RWPE2 (cell line): ENCODE measurements at places on chromosomes 1 and 21.

DNA sequence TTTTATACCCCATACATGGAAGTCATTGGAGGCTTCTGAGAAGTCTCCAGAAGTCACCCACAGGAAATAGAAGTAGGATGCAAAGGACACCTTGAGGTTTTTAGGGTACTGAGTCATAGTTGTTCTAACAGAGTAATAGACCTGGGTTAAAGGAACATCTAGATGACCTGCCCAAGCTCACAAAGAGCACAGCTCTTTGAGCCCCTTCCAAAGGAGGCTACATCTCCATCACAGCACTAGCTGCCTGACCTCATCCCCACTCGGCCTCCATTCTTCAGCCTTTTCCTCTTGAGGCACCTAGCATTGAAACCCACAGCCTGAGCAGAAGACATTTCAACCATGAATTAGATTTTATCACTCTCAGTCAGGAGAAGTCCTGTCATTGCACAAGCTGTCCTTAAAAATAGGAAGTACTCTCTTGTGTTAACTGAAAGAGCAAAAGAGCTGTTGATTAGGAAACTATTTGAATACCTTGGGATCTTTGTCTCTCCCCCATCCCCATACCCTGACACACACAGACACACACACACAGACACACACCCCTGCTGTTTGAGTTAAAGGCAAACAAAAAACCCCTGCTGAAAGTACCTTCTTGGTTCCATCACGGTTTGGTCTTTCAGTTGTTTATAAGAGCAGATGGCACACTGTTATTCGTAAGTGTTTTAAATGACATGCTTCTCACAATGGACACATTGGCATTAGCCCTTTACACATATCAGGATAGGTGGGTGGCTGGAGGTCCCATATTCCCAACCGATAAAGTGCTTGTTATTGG is 22.2 kb downstream of the MKNK1 start:
- DNase-seq: no peak

GRCh38 chr1:31932491-31933316 is 5.5 kb downstream of the PTP4A2 start:
- no peak for DNase-seq

DNA sequence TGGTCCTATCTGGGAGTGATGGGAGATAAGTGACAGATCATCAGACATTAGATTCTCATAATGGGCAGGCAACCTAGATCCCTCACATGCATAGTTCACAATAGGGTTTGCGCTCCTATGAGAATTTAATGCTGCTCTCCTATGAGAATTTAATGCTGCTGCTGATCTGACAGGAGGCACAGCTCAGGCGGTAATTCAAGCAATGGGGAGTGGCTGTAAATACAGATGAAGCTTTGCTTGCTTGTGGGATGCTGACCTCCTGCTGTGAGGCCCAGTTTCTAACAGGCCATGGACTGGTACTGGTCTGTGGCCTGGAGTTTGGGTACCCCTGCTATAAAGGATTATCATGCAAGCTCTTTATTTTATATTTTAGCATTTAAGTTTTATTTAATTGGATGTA is 72.0 kb downstream of the ZMYM4 start:
- no peak for DNase-seq

DNA sequence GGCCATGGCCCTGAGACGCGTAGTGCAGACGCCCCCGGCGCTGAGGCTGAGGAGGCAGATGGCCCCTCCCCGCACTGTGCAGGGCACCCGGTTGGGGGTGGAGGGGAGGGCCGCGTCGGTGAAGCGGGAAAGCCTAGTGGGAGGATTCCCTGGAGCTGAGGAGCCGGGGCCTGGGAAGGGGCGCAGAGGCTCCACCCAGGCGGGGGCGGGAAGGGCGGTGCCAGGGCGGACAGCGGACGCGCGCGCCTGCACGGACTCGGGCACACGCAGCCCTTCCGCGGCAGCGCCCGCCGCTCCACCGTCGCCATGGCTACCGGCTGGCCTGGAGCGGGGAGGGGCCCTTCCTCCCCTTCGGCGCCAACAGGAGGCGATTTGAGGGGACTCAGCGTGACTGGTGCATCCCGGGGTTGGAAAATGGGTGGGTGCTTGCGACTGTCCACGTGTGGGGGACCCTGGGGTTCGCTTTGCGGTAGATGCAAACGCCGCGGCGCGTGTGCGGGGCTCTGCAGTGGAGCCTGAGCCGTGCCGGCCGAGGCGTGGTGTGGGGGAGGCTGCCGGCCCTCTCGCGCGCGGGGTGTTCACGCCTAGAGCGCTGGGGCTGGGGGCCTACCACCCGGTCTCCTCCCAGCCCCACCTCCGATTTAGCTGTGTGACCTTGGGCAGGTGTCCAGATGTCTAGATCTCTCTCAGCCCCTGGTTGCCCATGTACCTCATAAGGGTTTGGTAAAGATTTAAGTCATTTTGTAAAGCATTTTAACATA is 35.1 kb downstream of the PTPRF start:
- DNase-seq: no peak

DNA sequence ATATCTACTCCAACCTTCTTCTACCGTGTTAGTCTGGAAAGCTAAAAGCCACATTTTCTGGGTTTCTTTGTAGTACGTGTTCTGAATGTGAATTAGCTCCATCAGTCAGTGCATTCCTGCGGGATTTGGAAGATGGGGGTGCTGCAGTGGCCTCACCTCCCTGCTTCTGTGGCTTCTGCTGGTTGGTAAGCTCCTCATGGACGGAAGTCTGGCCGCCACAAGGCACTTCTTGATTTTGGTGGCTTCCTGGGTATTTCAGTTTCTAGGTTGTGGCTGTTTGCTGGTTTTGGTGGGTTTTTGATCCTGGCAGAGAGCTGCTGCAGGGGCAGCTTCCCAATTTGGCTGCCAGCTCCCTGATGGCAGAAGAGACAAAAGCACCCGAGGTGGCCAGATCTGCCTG is 20.9 kb upstream of the TACSTD2 start:
- no peak for DNase-seq

GRCh38 chr1:186492531-186493291 is 31.8 kb upstream of the PDC start:
- no peak for DNase-seq

DNA sequence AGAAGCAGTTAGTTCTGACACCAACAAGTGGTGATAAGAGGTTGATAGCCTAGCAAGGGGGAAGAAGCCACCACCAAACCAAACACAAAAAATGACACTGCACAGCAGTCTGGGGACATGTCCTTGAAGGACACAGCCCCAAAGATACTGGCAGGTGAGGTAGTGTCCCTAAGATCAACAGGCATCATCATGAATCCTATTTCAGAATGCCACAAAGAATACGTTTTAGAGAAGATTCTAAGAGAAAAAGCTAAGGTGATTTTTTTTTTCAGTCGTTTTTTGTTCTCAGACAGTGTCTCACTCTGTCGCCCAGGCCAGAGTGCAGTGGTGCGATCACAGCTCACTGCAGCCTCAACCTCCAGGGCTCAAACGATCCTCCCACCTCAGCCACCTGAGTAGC is 19.6 kb downstream of the MTHFR start:
- DNase-seq: no peak

GRCh38 chr1:82388679-82389078 is 587.9 kb downstream of the ADGRL2 start:
- DNase-seq: peak; percentile 90

- DNase-seq: no peak
These were observed 2.2 kb upstream of the FOXD3 start for GRCh38 chr1:63320022-63320721.

- no peak for DNase-seq
These were observed 11.8 kb downstream of the SLC6A9 start for GRCh38 chr1:44019466-44019948.

DNA sequence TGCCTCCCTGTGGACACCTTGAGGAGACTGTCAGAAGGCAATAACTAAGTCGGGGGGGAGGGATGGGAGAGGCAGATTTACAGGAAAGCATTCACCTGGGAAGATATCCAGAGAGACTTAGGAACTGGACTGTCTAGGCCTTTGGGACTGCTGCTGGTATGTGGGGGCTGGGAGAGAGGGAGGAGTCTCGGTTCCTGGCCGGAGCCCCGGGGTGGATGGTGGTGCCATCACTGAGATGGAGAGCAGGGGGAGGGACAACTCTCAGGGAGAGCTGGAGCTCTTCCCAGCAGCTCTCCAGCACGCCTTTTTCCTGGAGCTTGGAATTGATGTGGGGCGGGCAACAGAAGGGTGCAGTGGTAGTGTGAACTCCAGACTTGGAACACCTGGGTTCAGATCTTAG is 22.1 kb downstream of the PTPRF start:
- DNase-seq: no peak

- no peak for DNase-seq
These were observed 80.3 kb downstream of the RNF220 start for GRCh38 chr1:44485229-44485933.

GRCh38 chr21:38303300-38303699 is 46.5 kb downstream of the KCNJ15 start:
- DNase-seq: peak; percentile 83

GRCh38 chr1:212566522-212567479 is 41.8 kb upstream of the ATF3 start:
- no peak for DNase-seq

- no peak for DNase-seq
These were observed 47.1 kb downstream of the COL6A1 start for GRCh38 chr21:46028573-46029091.

- no peak for DNase-seq
These were observed 610.3 kb upstream of the TMPRSS15 start for GRCh38 chr21:19013916-19014315.

DNA sequence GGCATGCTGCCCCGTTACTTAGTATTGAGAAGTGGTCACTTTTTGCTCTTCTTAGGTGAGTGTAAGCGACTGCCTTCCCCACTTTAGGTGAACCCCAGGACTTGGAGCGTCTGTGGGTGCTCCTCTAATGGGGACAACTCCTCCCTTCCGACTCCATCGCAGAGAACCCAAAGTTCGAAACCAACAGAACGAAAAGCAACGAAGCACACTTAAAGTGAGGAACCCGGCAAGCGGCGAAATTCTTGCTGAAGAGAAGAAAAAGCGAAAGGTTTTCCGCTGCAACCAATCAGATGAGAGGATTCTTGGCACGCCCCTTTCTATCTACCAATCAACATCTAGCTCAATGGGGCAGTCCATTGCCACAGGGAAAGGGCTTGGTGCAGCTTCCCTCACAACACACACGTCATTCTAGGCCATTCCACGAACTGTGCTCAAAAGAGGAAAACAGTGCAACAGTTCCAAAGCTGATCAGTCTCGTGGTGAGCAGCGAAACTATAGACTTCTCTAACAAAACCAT is 709 bp upstream of the SUCO start:
- DNase-seq: peak; percentile 89

GRCh38 chr1:210232511-210233215 is at the start of gene SERTAD4:
SERTAD4 (plus strand) TSS chr1:210232796; CDS start chr1:210237961, 5,165 bp downstream.
- DNase-seq: no peak

- no peak for DNase-seq
These were observed at the start of gene PLEKHA6 for GRCh38 chr1:204359474-204360255. PLEKHA6 (minus strand) TSS chr1:204359929; CDS start chr1:204273727, 86,202 bp downstream.

- no peak for DNase-seq
These were observed 120.1 kb downstream of the SYT2 start for GRCh38 chr1:202590126-202590525.

DNA sequence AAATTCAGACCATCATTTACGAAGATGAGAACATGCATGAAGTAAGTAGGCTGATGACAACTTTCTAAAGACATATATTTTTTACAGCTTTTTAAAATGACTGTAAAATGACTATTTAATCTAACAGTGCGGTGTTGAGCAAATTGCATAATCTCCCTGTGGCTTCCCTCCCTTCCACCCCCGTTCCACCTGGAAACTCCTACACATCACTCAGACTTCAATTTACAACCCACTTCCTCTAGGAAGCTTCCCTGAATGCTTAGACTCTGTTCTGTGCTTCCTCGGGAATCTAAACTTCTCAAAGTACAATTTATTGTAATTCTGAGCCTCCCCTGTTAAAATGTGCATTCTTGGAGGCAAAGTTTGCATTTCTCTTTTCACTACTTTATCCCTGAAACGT is 354.9 kb downstream of the DPYD start:
- no peak for DNase-seq

- no peak for DNase-seq
These were observed 11.4 kb upstream of the MRPS6 start for GRCh38 chr21:34061983-34062382.

GRCh38 chr21:42438316-42439205 is 34.9 kb downstream of the UBASH3A start:
- DNase-seq: no peak

- DNase-seq: no peak
These were observed 346.0 kb downstream of the AGBL4 start for GRCh38 chr1:49677706-49678105.

GRCh38 chr1:117113199-117113598 is 8.3 kb downstream of the TRIM45 start:
- DNase-seq: no peak

DNA sequence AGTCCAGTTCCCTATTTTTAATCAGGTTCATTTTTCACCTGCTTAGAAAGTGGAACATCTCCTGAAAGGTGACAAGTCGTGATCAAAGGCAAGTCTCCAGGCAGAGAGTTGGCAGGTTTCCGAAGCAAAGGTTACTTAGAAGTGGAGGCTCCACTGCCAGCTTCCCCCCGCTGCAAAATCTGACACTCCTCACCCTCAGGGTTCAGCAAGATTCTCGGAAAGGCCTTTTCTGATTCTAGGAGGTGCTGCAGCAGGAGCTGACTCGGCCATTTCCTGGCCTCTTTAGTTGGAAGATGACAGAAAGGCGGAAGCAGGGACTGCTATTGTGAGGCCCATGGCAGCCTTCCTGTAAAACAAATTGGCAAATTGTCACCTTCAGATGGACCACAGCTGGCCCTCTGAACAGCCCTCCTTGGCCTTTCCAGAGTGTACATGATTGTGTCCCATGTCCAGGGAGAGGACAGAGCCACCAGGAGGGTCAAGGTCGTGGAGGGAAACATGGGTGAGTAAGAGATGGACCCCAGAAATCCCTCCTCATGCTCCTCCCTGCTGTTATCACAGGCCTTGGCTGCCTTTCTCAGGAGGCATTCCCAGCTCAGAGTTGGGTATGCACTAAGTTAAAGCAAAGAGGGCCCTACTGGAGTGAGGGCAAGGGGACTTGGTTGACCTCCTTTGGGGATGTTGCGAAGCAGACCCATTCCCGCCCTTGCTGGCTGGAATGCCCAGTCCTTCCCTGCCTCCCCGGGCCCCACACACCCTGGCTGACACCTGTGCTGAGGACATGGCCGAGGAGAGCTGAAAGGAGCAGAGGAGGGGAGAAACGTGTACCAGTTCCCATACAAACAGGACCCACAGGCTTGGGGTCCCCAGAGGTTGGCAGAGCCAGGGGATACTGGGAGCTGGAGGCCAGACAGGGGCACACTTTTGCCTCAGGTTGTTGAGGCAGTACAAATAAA is 115.5 kb upstream of the IRF2BP2 start:
- DNase-seq: no peak

- no peak for DNase-seq
These were observed 51.0 kb upstream of the GOLT1A start for GRCh38 chr1:204264805-204265204.

DNA sequence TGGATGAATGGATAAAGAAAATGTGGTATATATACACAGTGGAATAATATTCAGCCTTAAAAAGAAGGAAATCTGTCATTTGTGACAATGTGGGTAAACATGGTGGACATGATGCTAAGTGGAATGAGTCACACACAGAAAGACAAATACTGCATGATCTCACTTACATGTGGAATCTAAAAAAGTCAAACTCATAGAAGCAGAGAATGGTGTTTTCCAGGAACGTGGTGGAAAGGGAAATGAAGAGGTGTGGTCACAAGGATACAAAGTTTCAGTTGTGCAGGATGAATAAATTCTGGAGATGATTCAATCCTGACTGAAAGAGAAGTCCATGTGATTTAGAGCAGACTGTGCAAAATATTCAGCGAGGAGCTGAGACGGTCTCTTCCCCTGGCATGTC is 56.6 kb downstream of the RYR2 start:
- no peak for DNase-seq

- peak; percentile 62 for DNase-seq
These were observed 1.3 kb downstream of the GNG12 start for GRCh38 chr1:67831850-67832513.

- no peak for DNase-seq
These were observed 39.4 kb downstream of the RUSC1 start for GRCh38 chr1:155360051-155360450.
